A172 (cell line): ENCODE measurements at places on chromosomes 13 and 19. TPM values are rescaled to one million over a fixed set of nuclear protein-coding genes. Genes with fewer than 3 reads are reported as not detected.

DNA sequence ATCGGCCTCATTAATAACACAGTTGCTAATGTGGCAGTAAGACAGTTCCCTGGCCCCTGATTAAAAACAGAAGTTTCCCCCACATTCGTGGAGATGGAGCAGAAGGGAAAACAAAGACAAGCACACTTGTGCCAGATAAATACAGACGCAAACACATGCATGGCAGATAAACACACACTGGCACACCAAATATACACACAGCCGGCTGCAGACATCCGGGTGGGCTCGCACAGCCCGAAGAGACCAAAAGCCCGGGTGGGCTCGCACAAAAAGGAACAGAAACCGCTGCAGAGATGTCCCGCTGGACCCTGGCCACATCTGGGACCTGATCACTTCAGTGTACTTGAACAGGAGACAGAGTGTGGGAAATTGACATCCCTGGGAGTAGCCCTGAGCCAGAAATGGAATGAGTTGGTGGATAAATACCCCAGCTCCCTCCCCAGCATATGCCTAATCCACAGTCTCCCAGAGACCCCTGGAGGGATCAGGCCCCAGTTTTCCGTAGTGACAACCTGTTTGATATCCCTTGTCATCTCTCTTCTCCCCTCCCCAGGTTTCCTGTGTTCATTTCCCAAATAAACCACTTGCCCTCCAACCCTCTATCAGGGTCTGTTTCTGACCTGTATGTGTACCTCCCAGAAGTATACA is 36.0 kb upstream of the ADGRE5 start:
- no peak for DNase-seq

GRCh38 chr19:1062387-1063029 is 4.5 kb upstream of the ARHGAP45 start:
- no peak for DNase-seq

GRCh38 chr13:95226476-95226875 is 74.8 kb downstream of the ABCC4 start:
- no peak for DNase-seq

GRCh38 chr13:77660841-77661250 is 36.6 kb upstream of the SLAIN1 start:
- DNase-seq = no peak

DNA sequence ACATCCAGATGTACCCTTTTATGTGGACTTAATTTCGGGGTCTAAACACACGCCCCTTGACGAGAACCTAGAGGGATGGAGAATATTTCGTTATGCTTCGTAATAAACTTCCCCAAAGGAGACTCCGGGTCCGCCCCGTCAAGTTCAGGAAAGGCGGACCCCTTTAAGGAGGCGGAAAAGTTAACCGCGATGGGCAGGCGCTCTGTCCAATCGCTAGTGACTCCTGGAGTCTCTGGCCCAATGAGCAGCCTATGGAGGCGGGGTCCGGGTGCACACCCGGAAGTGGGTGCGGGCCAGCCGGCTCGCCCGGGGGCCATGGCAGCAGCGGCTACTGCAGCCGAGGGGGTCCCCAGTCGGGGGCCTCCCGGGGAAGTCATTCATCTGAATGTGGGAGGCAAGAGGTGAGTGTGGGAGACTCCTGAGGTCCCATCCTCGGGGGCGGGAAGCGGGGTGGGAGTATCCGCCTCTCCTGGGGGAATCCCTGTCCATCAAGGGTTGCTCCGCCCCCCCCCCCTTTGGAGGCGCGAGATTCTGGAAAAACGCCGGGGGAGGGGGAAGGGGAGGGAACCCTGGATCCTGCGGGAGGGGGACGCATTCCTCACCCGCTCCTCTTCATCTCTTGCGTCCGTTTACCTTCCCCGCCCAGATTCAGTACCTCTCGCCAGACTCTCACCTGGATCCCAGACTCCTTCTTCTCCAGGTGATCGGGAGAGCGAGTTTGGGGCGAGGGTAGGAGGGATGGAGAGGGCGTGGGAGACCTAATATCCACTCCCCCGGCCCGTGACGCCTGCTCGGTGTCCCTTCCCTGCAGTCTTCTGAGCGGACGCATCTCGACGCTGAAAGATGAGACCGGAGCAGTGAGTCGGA is at the start of gene SHKBP1:
TSS of gene SHKBP1 (plus strand) at position 289 of the 867 bp plus-strand sequence. CDS start at position 316, 27 bp downstream.
- peak; percentile 95 for DNase-seq

- DNase-seq = no peak
These were observed 66.7 kb downstream of the FAM216B start for GRCh38 chr13:42847891-42848663.

The SLC1A6 gene
- not detected in 2 replicates for total RNA-seq

- DNase-seq = no peak
These were observed 25.0 kb upstream of the NAPA start for GRCh38 chr19:47539747-47540311.

DNA sequence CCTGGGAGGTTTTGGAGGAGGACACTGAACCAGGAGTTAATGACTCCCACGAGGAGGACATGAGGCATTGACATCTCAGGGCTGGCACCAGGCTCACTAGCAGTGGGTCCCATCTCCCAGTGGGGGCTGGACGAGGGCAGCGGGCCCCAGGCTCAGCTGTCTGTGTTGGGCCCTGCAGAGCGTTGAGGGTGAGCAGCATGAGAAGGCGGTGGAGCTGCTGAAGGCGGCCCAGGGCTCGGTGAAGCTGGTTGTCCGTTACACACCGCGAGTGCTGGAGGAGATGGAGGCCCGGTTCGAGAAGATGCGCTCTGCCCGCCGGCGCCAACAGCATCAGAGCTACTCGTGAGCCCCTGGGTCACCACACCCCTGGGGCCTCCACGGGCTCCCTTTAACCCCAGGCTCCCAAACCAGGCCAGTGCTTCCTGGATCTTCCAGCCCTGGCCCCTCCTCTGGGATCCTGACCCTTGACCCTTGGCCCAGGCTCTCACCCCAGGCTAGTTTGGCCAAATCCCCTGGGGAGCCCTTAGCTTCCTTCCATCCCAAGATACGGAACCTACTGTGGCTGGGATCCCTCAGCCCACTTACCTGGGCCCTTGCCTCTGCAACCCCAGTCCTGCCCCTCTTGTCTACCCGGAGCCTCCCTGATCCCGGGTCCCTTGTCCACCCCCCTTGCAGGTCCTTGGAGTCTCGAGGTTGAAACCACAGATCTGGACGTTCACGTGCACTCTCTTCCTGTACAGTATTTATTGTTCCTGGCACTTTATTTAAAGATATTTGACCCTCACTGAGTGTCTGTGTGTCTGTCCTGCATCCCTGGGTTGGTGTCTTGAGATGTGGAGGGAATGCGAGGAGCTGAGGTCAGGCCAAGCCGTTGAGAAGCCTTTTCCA is 1.0 kb downstream of the C19orf73 start:
- no peak for DNase-seq

DNA sequence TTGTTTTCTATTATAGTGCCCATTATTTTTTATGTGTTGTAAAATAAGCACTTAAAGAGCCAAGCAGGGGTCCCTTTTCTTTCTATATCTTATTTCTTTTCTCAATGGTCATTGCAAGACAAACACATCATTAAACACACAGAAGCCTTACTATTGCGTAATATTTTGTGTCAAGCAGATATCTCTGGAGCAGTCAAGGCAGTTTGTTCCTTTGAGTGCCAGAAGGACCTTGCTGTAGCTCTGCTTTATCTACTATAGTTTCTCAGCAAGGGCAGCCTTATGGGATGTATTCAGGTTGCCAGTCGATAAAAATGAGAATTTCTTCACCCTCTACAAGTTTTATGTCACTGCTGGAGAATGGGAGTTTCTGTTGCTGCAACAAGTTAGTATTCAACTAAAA is 319.3 kb downstream of the TDRD3 start:
- no peak for DNase-seq

DNA sequence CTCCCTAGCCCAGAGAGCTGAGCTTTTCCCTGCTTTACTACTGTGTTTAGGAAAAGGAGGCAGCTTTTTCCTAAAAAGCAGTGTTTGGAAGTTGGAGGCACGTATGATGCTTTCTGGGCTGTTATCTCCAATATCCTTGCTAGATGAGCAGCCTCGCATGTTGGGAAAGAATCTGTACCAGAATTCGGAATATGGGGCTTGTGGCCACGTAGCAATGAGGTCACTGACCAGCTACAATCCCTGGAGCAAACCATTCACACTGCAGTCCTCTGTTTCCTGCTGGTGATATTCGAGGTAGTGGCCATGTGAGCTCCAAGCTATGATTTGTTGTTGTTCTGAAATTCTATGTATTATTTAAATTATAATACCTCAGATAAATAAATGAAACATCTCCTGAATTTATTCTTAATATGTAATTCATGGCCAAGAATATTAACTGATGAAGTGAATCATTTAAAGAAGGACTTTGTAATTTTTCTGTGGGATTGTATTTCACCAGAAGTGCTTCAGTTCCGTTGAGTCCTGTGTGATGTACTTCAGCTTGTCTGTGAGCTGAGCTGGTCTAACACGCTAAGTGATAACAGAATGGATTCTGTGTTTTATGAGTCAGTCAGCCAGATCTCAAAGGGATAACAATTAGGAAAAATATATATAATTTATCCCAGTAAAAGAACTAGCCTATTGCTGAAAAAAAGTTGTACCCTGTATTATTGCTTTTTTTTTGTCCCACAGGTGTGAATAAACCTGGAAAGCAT is 319.5 kb downstream of the SHISA2 start:
- peak; percentile 75 for DNase-seq
